Activated naive CD4-positive, alpha-beta T cell (primary cell): ENCODE measurements at places on chromosomes 1 and 21.
A peak's percentile ranks its signal among the peaks of the same experiment; 100 is the strongest.

GRCh38 chr1:59917026-59917784, 9.4 kb downstream of the CYP2J2 start:
- DNase-seq, result no peak

- DNase-seq, result peak; percentile 35
Observed at GRCh38 chr1:25642574-25643108, 26.1 kb downstream of the MAN1C1 start.

DNA sequence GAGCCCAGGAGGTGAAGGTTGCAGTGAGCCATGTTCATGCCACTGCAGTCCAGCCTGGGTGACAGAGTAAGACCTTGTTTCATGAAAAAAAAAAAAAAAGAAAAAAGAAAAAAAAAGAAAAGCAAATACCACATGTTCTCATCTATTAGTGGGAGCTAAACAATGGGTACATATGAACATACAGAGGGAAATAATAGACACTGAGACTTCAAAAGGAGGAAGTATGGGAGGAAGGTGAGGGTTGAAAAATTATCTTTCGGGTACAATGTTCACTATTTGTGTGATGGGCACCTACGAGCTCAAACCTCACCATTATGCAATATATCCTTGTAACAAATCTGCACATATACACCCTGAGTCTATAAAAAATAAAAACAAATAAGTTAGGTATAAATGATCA, 6.4 kb downstream of the ITGB3BP start:
- DNase-seq, result no peak

DNA sequence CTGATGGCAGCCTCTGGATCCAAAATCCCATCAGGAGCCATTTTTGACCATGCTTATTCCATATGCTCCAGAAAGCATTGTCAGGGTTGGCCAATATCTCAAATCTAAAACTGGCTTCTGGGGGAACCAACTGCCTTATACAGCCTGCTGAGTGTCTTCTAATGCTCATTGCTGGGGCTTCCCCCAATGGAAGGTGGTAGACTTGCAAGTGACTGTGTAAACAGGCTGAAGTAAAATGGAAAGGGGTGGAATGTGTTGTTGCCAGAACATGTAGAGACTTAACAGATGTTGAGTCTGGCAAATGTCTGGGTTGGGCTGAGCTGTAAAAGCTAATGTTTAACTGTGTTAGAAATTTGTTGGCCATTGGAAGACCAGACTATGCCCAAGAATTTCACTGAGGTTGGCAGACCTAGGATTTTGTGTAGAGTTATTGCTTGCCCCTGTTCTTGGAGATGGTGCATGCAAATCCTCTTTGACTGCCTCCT, 22.7 kb upstream of the LRIF1 start:
- no peak for DNase-seq

- DNase-seq, result no peak
Observed at GRCh38 chr1:246142320-246142893, 364.7 kb downstream of the SMYD3 start.

- no peak for DNase-seq
Observed at GRCh38 chr1:229159668-229160544, 111.0 kb upstream of the RAB4A start.
